Activated naive CD8-positive, alpha-beta T cell treated with anti-CD3 and anti-CD28 coated beads for 36 hours (primary cell): ENCODE measurements at places on chromosomes 6 and 20. TPM values are rescaled to one million over a fixed set of nuclear protein-coding genes. Genes with fewer than 3 reads are reported as not detected.

GRCh38 chr20:63686492-63687321, 9.7 kb upstream of the TNFRSF6B start:
- peak; percentile 52 for DNase-seq

DNA sequence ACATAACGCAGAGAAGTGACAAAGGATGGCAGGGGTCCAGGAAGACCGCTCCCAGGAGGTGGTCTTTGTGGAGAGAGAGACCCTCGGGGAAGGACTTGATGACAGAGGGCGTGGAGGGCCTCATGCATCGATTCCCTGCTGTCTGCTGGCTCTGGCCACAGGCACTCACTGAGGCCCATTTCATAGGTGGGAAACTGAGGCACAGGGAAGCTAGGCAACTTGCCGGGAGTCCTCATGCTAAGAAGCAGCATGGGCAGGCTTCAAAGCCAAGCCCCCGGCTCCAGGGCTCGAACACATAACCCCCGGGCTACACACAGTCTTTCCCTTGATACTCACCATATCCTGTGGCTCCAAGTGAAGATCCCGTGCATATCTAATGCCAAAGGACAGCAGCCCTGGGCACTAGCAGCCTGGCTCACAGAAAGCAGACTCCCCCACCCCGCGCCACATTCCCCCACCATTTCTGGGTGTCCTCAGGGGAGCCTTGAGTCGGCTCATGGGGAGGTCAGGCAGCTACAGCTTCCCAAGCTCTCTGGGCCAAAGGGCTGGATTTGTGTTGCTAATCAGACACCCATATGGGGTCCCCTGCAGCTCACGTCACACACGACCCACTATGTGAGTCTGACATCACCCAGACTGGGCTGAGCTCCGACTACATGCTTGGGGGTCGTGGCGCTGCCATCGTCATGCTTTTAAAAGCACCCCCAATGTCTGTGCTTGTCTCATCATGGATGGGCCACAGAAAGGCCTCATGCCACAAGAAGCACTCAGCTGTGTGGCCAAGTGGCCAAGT, 130.9 kb upstream of the PMEPA1 start:
- DNase-seq, result no peak

DNA sequence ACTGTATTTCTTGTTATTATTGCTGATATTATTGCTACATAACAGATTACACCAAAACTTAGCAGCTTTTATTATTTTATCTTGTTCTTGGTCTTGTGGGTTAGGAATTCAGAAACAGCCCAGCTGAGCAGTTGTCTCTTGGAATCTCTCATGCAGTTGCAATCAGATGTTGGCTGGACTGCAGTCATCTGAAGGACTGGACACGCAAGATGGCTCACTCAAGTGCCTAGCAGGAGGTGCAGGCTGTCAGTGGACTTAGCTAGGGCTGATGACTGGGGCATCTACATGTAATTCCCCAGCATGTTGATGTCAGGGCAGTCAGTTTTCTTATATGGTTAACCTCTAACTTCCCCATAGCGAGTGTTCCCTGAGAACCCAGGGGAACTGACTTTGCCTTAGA, 128.6 kb upstream of the PLCB4 start:
- DNase-seq, result no peak

DNA sequence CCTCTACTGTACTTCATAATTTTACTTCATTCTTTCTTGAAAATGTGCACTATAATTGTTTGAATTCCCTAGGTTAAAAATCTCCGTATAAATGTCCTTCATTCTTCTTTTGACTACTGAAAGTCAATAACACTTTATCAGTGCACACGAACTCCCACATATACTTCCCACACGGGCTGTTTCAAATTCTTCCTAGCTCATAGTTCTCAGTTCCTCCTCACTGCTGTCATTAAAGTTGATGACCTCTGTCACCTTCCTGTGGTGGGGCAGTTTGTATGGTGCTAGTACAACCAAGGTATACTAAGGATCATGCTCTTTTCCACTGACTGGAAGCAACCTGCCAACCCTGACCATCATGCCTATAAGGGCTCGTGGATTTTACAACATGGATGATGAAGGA, 40.0 kb upstream of the CD2AP start:
- DNase-seq, result no peak

- DNase-seq, result peak; percentile 42
These were observed 12.2 kb downstream of the MYLK4 start for GRCh38 chr6:2738373-2738979.

- DNase-seq, result no peak
These were observed 1.2 kb downstream of the ENTPD6 start for GRCh38 chr20:25196786-25197120.

DNA sequence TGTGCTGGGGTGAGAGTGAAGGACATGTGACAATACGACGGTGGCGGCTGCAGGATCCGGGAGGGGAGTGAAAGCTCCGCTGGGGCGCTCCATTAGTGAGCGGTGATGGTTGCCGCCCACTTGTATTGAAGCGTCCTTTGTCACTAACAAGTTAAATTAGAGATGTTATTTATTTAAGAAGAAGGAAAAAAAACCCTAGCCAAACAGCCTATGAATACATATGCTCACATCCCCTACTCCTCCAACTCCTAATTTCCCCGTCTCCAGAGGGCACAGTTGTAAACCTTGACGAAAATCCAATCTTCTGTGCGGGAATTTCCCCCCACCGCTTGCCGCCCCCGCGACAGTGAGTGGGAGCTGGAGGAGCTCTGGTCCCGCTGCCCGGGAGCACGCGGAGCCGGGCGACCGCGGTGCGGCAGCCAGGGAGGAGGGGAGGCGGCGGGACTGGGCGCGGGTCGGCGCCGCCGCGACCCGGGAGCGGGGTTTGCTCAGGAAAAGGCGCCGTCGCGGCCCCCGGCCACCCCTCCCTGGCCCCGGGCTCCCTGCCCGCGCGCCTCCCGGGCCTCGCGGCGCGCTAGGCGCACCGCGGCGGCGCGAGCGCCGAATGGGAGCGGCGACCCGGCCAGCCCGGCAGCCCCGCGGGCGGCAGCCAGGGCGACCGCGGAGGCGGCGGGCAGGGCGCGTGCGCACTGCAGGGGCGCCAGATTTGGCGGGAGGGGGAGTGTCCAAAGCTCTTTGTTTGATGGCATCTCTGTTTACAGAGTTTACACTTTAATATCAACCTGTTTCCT, at the start of gene MYB:
Gene MYB (plus strand): TSS at position 767 of the 791 bp plus-strand sequence. CDS start 206 bp downstream, outside the sequence.
- DNase-seq, result peak; percentile 87

DNA sequence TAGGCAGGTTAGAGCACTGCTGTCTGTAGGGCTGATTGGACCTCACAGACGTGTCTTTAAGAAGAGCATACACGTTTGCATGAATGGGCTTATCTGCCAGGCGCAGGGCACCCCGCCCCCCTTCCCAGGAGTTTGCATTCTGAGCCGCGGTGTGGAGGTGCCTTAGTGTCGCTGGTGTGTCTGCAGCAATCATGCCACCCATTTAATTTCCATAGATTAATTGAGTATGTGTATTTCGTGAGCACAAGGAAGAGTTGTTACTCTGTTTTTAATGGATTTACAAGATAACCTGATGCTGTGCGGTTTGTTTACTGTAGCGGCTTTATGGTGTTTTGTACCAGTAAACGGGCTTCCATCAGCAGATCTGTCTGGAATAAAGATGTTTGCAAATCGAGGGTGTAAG, 107.7 kb downstream of the ZDHHC14 start:
- no peak for DNase-seq

DNA sequence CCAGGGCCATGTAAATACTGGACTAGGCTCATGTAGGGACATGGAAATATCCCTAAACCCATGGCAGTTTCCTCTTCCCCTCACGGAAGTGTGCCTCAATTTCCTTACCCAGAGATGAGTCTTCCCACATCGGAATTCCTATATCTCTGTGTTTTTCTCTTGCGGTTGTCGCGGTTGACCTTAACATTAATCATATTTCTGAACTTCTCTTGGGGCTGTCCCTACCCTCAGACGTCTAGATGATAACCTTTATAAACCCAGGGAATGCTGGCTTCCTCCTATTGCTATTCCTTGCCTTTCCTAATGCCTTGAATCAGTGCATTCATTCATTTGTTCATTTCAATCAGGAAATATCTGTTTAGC, 160.1 kb downstream of the SASH1 start:
- DNase-seq, result no peak

GRCh38 chr20:40502576-40502975, 186.5 kb downstream of the MAFB start:
- DNase-seq, result no peak

- DNase-seq, result no peak
These were observed 15.7 kb downstream of the AHI1 start for GRCh38 chr6:135481783-135482369.

GRCh38 chr20:57483287-57484050, 41.5 kb downstream of the CTCFL start:
- no peak for DNase-seq

DNA sequence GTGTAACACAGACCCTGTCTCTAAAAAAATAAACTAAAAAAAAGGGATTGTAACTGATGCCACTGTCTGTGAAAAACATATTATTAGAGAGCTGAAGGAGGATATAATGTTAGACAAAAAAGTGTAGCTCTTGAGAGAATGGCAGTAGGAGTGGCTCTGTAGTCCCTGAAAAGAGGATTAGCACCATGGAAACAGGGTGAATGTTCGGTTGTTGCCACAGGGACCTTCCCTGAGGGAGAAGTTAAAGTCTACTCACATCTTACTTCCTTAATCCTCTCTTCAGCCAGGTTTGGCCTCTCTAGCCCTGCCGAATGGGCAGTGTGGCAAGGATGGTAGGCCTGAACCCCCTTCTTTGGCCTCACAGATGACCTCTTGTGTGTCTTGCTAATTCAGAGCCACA, 12.1 kb downstream of the SCAND1 start:
- no peak for DNase-seq

DNA sequence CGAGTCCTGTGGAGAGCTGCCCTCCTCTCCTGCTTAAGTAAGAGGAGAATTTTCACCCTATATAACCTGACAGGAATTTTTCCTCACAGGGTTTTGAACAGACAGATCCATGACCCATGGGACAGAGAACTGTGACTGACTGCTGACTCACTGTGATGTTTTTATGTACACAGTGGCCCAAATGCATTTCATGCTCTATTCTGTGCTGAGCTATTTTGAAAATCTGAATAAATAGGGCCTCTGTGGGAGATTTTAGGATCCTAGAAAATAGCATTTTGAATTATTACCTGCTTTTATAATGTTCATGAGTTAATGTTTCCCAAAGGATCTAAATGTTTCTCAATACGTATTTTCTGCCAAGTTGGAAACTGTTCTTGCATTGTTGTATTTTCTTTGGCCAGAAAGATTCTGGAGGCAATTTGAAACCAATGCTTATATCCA, 577.4 kb downstream of the HTR1B start:
- no peak for DNase-seq

- DNase-seq, result no peak
These were observed 136.7 kb upstream of the GMDS start for GRCh38 chr6:2381872-2382661.

- DNase-seq, result no peak
These were observed 43.5 kb downstream of the CDS2 start for GRCh38 chr20:5170341-5170740.

- no peak for DNase-seq
These were observed 37.0 kb downstream of the CDC40 start for GRCh38 chr6:110217266-110217665.

DNA sequence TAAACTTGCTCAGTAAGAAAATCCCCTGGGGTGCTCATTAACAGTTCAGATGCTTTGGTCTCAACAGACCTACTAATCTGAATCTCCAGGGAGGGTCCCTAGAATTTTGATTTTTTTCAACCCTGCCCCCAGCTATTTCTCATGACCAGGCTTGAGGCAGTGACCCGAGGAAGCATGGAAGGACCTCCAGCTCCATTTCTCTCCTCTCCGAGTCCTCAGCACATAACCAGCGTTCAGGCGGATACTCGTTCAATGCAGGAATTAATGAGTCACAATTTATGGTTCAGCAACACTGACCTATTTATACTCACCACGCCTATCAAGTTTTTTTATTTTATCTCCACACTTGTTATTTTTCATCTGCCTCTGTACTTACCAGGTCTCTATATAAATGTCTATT, 369.2 kb upstream of the CDH4 start:
- DNase-seq, result no peak

DNA sequence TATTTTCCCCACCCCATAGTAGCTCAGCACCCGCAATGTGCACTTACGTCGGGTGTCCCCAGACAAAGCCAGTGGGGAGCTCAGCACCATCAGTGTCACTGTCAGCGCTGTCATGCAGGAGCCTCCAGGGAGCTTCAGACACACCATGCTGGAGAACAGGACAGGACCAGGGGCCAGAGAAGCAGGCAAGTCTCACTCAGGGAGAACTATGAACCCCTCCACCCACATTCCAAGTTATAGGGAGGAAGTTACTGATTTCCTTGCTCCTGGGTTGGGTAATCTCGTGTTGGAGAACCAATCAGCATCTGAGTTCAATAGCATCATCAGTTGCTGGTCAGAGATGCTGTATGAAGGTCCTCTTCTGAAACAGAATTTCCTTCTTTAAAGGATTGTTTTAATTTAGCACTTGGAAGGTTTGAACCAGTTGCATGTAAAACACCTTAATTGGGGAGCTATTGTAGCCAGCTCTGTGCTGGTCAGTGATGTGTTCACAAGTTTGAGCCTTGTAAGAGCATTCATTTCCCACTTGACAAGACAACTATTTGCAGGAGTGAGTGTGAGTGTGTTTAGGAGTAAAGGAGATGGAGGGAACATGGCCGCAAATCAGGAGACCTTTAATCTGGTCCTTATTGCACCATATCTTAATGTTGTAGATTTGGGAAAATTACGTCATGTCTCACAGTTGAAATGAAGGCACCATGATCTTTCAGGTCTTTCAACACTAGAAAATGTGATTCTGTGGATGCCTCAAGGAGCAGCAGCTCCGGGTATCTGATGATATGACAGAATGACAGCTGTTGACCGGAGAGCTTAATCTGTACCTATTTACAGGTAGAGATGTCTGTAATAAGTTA, at the start of gene HLA-DRB1:
Gene HLA-DRB1 (minus strand): TSS at position 253 of the 854 bp plus-strand sequence. CDS start 106 bp downstream, at position 147.
- no peak for DNase-seq

PRDM13 gene
- total RNA-seq, result not detected

MACROD2 gene
- 0.12 TPM for total RNA-seq

DEFB124 gene
- total RNA-seq, result not detected

TINAG gene
- not detected for total RNA-seq

PXMP4 gene
- 7.3 TPM for total RNA-seq

TTBK1 gene
- 0.12 TPM for total RNA-seq

LY6G6C gene
- not detected for total RNA-seq

SEL1L2 gene
- not detected for total RNA-seq

POU5F1 gene
- not detected for total RNA-seq

AURKA gene
- total RNA-seq, result 85.1 TPM

VWA7 gene
- 1.7 TPM for total RNA-seq

OXT gene
- total RNA-seq, result not detected

SHLD1 gene
- total RNA-seq, result 6.2 TPM

RRAGD gene
- 16.0 TPM for total RNA-seq

NRSN1 gene
- total RNA-seq, result not detected
